HTR-8/SVneo (cell line): ENCODE measurements at places on chromosomes 11 and 22.

DNA sequence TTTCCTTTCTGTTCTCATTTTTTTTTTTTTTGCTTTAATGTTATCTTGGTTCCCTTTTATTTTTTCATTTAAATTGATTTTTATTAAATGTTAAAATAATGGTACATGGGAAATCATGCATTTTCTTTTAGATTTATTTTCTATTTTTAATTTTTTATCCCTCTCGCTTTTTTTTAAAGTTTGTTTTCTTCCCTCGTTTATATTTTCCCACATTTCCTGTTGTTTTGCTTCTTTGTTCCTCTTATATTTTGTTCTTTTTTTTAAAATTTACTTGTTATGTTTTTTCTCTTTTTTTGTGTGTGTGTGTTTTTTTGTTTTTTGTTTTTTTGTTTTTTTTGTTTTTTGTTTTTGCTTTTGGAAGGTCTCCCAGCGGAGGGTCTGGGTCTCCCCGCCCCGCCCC, 34.9 kb upstream of the EIF3D start:
- no peak for DNase-seq

DNA sequence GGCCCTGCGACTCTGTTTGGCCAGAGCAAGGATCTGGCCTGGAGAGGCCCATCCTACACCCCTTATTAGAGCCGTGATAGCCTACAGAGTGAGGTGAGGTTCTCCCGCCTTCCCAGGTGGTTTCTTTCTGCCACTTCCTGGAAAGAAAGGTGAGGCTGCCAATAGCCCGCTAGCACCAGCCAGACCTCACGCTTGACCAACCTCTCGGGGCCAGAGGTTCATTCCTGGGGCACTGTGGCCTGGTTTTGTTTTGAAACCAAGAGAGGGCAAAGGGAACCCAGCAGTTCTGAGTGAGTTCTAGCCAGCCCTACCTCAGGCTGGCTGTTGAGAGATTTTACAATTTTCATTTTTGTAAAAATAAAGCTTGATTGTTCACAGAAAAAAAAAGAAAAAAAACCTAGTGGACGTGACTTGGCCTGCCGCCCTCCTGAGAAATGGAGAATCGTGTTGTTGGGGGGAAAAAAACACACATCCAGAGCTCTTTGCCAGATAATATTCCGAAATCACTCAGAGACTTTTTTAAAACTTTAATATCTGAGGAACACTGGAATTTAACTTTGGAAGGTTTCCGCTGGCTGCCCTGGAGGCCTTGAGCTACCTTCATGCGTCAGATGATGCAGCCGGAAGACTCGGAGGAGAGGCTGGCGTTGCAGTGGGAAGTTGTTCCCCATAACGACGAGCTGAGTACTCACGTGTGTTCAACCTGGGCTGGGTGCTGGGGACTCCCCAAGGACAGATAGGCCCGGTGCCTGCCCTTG, 84.5 kb downstream of the BCR start:
- no peak for DNase-seq

GRCh38 chr22:40107851-40108378, 69.8 kb upstream of the TNRC6B start:
- no peak for DNase-seq

- no peak for DNase-seq
These were observed 4.7 kb downstream of the B3GAT1 start for GRCh38 chr11:134407321-134407828.

DNA sequence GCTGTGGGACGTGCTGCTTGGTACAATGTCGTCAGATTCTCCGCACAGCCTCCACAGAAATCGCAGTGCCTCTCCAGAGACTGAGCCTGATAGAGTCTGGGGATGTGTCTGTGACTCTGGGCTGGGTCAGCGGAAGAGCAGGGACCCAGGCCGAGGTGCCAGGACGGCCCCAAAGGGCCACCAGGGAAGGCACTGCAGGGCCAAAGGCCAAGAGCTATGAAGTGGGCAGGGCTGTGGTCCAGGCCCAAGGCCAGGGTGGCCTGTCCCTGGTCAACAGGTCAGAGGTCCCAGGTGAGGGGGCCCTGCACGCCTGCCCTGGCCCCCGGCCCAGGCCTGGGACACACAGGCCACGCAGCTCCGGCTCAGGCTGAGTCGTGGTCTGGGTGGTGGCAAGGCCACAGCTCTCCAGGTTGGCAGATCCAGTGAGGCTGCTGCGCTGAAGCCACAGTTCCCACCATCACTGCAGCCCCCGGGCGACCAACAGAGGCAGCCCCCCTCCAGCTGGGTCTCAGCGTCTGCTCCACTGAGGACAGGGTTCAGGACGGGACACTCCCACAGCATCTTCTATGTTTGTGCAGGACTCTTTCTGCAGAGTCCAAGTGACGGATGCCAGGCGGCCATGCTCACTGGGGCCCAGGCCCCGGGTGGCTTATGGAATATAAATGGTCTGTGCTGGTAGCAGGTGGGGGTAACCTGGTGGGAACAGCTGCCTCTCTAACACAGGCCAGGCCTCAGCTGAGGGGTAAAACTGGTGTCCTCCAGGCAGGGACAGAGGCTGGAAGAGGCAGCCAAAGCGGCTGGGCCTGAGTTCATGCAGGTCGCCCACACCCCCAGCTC, 4.8 kb upstream of the PIM3 start:
- DNase-seq, result no peak

- no peak for DNase-seq
These were observed 37.9 kb upstream of the PLET1 start for GRCh38 chr11:112298535-112298934.

GRCh38 chr11:94648789-94649188, 81.6 kb downstream of the PIWIL4 start:
- DNase-seq, result no peak

DNA sequence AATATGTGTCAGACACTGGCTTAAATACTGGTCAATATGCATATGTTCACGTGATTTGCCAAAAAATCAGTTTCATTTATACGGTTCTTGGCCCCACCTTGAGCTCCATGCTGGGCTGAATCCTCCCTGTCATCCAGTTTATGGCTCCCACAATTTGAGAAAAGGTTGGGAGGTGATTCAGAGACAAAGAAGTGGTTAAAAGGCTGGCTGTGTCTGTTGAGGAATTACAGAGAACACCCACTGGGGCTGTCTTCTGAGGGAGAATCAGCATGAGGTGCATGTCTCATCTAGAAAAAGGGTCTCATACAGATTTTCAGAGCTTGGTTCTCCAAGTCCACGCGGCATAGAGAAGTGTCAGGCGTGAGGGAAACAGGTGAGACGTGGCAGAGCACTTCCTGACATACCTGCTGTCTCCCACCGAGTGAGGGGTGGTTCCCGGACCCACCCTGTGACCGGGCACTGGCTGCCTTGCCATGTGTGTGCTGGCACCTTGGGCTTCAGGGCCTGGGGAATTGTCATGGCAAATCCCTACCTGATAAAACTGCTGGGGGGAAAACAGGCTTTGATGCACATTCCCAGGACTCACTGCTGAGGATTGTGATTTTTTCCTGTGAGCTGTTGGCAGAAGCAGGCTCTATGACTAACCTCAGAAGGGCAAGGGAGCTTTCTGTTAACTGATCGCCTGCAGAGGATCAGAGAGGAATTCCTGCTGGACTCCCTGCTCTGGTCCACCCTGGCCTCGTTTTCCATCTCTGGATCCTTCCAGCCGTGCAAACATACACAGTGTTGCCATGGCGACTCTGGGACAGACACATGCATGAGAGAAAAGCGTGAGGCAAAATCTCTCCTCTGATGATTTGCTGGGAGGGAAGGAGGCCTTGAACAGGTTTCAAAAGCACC, 223.6 kb downstream of the ADAMTS15 start:
- no peak for DNase-seq

- DNase-seq, result no peak
These were observed 51.6 kb downstream of the SMIM38 start for GRCh38 chr11:69207165-69207889.

GRCh38 chr22:30305906-30306626, 16.8 kb upstream of the CASTOR1 start:
- DNase-seq, result no peak

GRCh38 chr22:41106122-41106968, 14.0 kb downstream of the EP300 start:
- no peak for DNase-seq

- DNase-seq, result peak; percentile 40
These were observed 4.4 kb downstream of the TMEM258 start for GRCh38 chr11:61787928-61788491.

DNA sequence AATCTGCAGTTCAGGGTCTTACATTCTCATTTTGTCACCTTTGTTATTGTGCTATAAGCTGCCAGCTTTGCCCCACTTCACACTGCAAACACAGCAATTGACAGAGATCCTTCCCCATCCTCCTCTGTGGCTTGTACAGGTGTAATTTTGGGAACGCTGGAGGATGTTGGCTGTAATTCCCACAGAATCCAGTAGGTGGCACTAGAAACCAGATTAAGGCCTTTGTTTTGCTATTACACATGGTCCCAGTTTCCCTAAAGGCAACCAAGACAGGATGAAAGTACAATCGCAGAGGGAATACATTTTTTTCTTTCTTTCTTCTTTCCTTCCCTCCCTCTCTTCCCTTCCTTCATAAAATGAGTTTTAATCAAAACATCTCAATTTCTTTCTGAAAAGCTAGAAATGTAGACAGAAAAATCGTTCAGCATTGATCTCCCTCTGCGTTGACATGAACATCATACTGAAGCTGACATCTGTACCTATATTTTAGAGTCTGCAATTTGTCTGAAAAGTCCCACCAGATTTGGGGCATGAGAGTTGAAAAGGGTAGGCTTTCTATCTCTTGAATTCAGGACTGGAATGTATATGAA, 21.3 kb upstream of the NELL1 start:
- peak; percentile 54 for DNase-seq

DNA sequence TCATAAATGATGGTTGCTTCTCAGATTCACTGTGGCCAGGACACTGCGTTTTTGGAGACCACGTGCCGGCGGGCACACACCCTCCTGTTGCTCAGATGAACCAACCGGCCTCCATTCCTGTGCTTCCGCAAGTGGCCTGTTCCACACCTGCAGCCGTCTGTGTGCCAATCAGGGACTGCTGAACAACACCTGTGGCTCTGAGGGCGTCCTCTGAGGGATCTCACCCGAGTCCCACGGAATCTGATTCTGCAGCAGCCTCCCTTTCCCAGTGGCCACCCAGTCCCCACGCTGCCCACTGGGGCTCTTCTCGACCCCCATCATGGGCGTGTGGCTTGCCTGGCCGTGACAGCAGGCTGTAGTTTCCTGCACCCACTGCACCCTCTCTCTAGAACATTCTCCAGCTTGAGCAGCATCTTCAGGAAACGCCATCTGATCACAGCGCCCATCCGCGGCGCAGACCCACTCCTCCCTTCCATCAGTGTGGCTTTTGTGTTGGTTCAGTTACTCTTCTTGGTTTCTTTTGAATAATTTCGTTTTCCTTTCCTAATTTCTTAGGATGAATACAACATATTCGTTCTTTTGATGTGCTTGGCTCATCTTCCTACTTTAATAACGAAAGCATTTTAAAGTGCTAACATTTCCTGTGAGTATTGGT, 100.3 kb upstream of the SLC22A12 start:
- no peak for DNase-seq

GRCh38 chr22:33472462-33473344, 414.5 kb upstream of the SYN3 start:
- no peak for DNase-seq

DNA sequence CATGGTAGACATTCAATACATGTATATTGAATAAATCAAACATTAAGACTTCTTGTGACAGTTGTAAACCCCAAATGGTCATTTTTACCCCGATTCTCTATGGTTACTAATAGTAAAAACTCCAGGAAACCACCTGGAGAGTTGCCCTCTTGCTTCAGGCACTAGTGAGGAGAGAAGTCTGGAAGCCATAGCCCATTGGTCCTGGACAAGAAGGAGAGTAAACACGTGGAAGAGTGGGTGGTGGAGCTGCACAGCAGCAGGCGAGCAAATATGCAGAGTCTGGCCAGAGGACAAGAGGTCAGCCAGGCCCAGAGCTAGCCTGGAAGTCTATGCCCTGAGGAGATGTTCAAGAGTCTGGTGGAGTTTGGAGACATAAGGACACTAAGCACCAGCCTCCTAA, 17.7 kb downstream of the DCHS1 start:
- no peak for DNase-seq

- DNase-seq, result no peak
These were observed 227.6 kb upstream of the CARD18 start for GRCh38 chr11:105367129-105367528.

DNA sequence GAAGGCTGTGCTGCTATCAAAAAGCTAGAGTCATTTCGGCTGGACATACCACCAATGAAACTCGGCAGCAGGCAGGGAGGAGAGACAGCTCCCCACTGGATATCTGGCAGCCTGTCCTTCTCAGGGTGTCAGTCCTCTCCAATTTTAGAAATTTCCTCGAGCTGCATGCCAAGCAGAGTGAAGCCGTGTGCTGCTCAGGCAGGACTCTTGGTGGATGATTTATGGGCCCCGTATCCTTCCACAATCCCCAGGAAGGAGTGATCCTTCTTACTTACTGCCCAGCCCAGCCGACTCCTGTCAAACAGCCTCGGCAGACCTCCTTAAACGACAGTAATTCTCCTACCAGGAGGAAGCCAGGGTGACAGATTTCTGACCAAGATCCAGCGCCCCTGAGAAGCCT, 410.4 kb downstream of the TENM4 start:
- DNase-seq, result no peak

DNA sequence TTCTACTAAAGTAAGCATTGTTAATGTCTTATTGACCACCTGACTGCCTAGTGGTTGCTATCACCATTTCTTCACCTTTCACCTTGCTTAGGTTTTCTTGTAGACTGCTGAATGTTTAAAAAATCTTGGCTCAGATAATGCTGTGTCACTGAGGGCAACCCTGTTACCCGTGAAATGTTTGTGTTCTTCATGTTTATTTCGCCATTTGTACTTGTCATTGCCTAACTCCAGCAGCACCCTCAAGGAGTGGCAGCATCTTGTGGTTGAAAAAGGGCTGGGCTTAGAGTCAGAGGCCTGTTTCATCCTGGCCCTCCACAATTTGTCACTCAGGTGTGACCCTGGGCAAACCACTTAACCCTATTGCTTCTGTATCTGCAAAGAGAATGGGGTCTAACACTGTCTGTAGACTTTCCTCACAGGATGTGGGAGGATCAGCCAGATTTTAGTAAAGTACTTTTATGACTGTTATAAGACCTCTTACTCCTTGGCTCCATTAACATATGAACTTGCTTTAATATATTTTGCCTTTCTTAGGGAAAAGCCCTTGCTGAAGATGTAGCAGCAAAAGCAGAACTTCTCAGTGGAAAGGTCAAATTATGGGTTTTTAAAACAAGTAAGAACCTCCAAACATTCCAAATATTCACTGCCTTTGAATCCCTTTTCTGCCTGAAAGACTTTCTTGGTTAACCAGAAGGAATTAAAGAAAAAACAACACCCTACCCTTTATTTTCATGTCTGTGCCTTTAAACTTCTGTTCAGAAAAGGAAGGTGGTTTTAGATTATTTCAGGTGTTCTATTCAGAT, 154.5 kb upstream of the C11orf87 start:
- no peak for DNase-seq

DNA sequence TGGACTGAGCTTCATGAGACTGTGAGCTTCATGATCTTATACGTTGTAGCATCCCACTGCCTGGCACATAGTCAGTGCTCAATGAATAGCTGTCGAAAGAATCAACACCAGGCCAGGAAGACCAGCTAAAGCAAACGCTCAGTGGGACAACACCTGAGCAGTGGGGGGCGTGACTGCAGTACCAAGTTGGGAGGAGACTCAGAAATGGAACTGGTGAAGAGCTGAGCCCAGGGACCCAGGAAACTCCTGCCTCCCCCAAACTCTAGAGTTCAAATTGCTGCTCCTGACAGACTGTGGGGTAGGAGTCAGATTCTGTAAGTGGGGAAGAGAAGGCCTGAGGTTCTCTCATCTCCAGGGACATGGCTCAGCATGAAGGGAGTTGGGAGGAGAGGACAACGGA, 59.3 kb downstream of the MORC2 start:
- DNase-seq, result no peak
